ENCODE measurements at places on chromosomes 7 and 10.

- no peak for DNase-seq
Observed at GRCh38 chr10:110219884-110220283, 12.5 kb downstream of the MXI1 start.

DNA sequence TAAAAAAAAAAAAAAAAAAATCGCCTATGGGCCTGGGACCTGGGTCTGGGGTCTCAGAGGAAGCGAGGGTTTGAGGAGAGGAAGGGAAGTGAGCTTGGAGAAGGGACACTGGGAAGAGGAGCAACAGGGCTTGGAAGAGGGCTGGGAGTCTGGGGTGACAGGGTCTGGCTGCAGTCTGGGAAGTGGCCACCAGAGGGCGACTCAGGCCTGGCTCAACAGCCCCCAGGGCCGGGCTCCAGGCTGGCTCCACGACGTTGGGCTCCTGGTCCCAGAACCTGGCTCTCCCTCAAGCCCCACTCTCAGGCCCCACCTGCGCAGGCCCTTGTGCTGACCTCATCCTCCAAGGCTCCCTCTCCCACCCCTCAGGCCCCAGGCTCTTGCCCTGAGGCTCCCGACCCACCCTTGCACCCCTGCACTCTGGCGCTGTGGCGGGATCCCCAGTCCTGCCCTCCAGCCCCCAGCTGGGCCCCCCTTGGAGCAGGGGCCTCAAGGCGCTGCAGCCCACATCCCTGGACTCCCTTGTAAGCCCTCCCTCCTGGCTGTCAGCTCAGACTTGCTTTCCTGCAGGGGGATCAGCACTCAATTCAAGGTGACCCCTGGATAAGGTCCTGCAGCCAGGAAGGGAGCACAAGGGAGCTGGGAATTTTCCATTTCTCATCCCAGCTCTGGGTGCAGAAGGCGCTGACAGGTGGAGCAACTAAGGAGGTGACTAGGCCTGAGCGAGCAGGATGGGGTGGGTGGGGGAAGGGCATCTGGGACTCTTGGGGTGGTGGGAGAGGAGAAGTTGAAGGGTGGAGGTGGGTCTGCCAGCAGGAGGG lies 5.4 kb upstream of the SPACDR start:
- DNase-seq, result peak; percentile 88

DNA sequence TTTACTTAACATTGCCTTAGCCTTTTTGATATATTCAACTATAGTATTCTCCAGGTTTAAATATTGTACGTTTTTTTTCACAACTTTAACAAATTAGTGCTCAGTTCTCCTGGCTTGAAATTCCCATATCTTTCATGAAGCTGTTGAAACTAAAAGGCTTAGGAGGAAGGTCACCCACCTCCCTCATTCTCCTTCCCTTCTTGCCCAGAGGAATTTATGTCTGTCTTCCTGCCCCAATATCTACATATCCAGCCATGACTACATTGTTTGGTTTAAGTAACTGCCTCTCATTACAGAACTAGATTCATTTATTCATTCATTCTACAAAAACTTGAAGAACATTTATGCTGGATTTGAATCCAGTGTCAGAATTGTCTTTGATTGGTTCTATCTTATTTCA lies 254.8 kb upstream of the C7orf33 start:
- DNase-seq, result no peak

DNA sequence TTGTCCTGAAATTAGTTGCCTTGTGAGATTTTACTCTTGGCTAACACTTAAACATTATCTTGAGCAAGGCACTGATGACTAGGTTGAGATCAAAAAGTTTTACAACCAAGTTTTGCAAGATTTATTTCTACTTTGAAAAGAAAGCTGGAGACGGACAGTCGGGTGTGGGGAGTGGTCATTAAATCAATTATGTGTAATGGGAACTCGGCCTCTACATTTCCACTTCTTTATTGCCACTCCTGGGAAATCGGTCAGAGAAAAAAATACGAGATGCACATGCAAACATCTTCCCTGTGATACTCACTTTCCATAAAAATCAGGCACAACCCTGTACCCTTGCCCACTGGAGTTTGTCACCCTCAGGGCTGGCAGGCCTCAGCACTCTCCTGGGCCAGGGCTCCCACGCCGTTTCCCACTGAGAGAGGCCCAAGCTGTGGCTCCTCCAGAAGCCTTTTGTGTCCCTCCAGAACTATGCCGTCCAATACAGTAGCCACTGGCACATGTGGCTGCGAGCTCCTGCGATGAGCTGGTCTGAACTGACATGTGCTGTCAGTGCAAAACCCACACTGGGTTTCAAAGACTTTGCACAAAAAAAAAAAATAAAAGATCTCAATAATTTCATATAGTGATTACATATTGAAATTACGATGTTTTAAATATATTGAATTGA lies 7.5 kb upstream of the GPNMB start:
- DNase-seq, result no peak

- DNase-seq, result no peak
Observed at GRCh38 chr7:13262929-13263530, 575.6 kb downstream of the ARL4A start.

GRCh38 chr10:86655173-86655540 lies 810 bp downstream of the OPN4 start:
- DNase-seq, result no peak

DNA sequence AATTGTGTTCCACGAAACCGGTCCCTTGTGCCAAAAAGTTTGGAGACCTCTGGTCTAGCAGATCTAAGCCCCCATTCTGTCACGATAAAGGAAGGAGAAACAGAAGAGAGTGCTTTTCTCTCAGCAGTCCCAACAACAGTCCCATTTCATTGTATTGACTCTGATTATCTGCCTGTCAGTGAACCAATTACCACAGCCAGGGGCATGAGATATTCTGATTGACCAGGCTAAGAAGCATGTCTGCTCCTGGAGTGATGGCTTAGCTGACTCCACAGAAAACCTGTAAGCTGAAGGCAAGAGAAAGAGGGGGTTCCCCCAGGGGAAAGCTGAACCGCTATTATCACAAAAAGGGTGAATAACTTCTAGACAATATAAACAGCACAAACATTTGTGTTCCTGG lies 765.4 kb downstream of the SORCS1 start:
- no peak for DNase-seq

DNA sequence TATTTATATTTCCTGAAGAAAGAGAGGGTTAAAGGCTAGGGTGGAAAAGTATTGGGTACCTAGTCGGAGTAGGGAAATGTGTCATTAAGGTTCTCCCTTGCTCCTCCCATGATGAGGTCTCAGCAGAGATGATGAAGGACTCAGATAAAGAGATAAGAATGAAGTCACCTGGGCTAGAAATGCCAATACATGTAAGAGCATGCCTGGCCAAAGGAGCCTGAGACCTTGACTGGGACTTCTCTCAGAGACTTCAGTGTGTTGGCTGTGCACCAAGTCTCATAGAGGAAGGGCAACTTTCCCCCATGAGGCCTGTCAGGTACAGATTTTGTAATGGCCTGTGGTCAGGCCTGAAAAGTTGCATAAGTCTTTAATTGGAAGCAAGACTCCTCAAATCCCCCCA lies 361.0 kb upstream of the CDC14C start:
- DNase-seq, result no peak

- DNase-seq, result no peak
Observed at GRCh38 chr10:7423521-7423920, 12.7 kb upstream of the SFMBT2 start.

GRCh38 chr7:43511029-43511428 lies 71.9 kb upstream of the STK17A start:
- DNase-seq, result no peak

DNA sequence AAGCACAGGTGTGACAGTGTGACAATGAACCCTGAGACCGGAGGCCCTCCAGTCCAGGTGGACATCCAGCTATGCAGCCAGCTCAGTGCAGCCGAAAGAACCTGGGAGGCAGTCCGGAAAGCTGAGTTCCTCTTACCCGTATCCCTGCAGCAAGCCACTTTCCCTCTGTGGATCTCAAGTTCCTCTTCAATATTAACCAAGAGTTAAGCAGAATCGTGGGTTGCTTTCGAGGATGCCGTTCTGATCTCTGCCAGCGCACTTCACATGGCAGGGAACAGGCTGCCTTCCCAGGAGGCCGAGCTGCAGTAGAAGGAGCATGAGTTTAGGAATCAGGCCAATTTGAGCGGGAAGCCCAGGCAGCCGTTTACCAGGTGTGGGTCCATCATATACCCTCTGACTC lies 591.6 kb downstream of the SDK1 start:
- DNase-seq, result no peak

GRCh38 chr10:129719415-129719739 lies 244.7 kb downstream of the EBF3 start:
- DNase-seq, result no peak

- DNase-seq, result no peak
Observed at GRCh38 chr10:88409236-88409635, 173.9 kb downstream of the RNLS start.

GRCh38 chr7:95996174-95996573 lies 223.8 kb downstream of the DYNC1I1 start:
- no peak for DNase-seq

GRCh38 chr7:128906766-128907559 lies 3.5 kb downstream of the KCP start:
- no peak for DNase-seq

- no peak for DNase-seq
Observed at GRCh38 chr10:52280051-52280450, 34.0 kb upstream of the DKK1 start.

DNA sequence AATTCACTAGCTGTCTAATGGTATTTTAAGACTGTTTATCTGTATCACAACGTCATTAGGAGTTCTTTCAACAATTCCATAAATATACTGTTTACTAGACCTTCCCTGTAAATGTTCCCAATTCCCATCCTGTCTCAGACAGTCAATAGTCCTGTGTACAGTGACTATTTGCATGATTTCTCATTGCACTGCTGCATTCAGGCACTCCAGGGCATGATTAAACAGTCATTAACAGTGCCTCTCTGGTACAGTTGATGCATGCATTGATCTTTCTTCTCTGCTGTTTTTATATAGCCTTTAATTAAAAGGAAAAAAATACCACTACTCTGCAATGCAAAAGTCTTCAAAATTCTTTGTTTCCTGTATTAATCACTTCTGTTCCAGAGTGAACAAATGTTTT lies 51.5 kb upstream of the MTURN start:
- DNase-seq, result no peak

- DNase-seq, result peak; percentile 20
Observed at GRCh38 chr10:13528123-13528874, 515 bp downstream of the BEND7 start.

Data from stimulated activated CD4-positive, alpha-beta T cell treated with anti-CD3 and anti-CD28 coated beads, Interleukin-15, amount 100 ng/mL, for 24 hours (primary cell).